ENCODE measurements at places on chromosomes 7 and 10. TPM values are rescaled to one million over a fixed set of nuclear protein-coding genes. Genes with fewer than 3 reads are reported as not detected.

GRCh38 chr7:152442330-152442835 lies 6.6 kb upstream of the KMT2C start:
- no peak for DNase-seq

Gene CALHM3
- not detected for total RNA-seq

GRCh38 chr10:103666087-103666761 lies 172.7 kb downstream of the NEURL1 start:
- no peak for DNase-seq

Gene NXPH1
- total RNA-seq, result not detected

- DNase-seq, result no peak
These were observed 46.8 kb downstream of the IPMK start for GRCh38 chr10:58220769-58221451.

DNA sequence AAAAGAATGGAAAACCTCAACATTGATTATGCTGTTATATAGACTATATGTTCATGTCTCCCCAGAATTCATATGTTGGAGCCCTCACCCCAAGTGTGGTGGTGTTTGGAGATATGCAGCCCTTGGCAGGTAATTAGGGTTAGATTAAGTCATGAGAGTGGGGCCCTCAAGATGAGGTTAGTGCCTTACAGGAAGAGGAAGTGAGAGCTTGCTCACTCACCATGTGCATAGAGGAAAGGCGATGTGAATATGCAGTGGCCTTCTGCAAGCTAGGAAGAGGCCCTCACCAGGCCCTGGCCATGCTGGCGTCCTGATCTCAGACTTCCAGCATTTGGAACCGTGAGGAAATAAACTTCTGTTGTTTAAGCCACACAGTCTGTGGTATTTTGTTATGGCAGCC lies 14.8 kb downstream of the ZNF33A start:
- DNase-seq, result no peak

GRCh38 chr7:24343614-24344013 lies 59.6 kb downstream of the NPY start:
- DNase-seq, result no peak

DNA sequence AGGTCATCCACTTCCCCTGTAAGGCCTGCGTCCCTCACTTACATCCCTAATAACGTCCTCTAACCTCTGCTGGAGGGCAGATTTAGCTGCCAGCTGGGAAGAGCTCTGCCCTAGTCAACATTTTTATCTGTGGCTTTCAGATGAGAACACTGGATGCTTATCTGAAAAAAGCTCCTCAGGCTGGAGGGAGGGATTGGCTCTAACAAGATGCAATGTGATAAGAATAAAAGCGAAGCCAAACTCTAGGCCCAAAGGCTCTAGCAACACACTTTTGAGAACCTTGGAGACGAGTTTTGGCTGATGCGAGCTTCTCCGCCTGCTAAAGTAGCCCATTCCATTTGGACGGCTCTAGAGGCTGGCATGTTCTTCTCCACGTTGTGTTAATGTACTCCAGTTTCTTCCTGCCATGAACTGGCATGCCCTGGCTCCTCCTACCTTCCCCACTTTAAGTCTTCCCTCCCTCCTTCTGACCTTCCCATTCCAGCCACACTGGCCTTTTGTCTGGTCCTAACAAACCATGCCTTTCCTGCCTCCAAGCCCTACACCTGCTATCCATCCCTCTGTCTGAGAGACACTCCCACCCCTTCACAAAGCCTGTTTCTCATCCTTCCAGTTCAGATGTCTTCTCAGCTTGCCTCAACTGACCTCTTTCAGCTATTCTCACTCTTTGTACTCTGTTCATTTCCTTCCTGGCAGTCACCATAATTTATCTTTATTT lies 62.5 kb upstream of the ATRNL1 start:
- DNase-seq, result no peak

DNA sequence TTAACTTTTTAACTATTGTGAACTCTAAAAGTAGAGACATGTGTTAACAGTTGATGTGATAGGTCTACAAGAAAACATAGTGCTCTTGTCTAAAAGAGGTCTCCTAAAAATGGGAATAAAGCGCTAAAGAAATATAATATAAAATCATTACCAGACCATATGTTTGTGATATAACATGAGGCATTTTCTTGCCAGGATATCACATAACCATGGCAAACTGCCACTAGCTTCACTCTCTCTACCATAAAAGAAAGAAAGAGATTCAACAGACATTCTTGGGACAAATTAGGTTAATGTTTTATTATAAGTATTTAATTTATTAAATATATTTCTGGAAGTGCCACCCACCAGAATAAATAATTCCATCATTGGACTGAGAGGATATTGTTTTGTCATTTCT lies 115.0 kb downstream of the TMEM26 start:
- no peak for DNase-seq

DNA sequence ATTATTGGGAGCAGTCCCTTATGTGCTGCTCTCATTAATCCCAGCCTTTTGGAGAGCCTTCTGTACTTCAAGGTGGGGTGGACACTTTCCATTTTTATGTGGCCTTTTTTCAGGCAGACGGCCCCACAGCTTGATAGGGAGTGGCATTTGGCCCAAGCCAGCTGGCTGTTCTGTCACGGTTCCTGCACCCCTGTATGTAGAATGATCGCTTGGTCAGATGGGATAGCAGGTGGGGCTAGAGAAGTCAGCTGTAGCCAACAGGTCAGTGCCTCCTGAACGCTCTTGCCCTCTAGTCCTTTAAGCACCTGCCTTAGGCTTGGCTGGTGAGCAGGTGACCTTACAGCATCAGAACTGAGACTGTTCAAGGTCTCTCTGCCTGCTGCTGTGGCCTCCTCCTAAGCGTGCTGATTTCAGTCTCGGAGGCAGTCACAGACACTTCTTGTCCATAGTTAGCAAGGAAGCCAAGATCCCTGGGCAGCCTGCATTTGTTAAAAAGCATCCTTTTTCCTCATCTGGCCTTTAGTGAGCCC lies 95.3 kb downstream of the LRRC4 start:
- DNase-seq, result no peak

DNA sequence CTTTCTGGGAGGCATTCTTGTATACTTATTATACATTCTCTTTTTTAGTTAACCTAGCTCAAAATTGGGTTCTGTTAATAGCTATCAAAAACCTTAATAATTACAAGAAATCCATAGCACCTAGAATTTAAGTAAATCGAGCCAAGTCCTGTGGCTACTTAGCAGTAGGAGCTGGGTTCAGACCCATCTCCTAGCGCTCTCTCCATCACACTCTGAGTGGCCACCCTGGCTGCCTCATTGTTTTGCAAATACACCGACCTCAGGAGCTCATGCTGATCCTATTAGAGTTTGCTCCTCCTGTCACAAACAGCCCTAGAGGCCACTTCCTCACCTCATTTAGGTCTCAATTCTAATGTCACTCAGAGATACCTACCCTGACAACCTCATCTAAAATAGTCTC lies 46.2 kb upstream of the OSBPL3 start:
- DNase-seq, result no peak

Gene ZNF365
- total RNA-seq, result 5.2 TPM

DNA sequence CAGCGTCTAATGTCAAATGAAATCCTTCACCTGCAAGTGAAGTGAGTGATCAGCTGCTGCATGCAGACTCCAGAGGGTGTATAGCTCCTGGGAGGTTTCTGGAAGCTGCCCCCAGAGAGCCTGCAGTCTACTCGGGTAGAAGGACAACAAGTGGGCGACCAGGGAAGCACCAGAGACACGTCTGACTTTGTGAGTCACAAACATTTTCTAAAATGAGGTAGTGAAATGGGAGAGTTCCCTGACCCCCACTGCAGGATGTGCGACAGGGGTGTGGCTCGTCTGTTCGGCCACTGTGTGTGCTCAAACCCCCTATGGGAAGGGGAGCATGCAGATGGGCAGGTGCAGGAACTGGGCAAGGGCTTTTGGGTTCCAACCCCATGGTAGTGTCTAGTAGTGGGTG lies 177.1 kb upstream of the PRKCQ start:
- no peak for DNase-seq

DNA sequence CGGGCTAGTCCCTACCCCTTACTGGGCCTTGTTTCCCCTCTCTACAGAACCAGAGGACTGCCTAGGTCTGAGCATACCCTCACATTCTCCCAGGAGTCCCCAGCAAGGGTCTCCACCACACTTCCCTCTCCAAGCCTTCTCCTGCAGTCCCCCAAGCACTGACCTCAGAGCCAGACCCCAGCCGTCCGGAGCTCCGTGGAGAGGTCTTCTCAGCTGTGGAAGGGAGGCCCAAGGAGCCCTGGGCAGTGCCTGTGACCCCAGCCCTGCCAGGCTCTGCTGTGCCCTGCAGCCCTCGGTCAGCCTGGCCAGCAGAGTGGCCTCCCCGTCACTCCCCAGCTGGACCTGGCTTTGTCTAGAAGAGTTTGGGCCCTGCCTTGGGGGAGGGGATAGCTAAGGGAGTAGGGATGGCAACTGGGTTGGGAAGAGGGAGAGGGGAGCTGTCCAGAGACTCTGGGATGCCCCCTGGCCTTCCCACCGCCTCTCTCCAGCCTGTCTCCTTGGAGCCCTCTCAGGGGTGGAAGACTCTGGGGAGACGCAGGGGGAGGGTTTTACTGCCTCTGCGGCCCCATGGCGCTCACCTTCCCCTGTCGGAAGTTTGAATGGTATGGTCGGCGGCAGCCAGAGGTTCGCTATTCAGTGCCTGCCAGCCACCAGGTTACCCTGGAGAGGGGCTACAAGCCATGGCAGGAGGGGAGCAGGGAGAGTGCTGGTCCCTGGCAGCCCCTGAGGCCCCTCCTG lies at the start of gene C10orf105:
C10orf105 (minus strand) TSS at position 315 of the 738 bp plus-strand sequence. CDS start 3,441 bp downstream, outside the sequence.
- DNase-seq, result no peak

Gene AGAP5
- 5.2 TPM for total RNA-seq

DNA sequence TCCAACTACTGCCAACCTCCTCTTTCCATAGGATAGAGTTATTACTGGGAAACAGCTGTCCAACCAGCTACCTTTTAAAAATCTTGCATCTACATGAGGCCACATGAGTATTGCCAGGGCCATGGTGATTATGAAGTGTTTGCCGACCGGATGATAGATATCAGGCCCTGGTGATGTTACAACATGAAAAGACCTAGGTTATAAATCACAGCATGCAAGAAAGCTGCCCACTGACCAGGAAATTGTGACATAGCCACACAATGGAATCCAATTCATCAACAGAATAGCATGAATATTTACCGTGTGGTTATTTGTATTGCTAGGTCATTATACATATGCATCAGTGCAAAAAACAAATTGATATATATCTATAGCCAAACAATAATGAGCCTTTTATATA lies 517.0 kb downstream of the INHBA start:
- DNase-seq, result no peak

Gene PAX4
- total RNA-seq, result not detected

Gene TMEM229A
- not detected for total RNA-seq

DNA sequence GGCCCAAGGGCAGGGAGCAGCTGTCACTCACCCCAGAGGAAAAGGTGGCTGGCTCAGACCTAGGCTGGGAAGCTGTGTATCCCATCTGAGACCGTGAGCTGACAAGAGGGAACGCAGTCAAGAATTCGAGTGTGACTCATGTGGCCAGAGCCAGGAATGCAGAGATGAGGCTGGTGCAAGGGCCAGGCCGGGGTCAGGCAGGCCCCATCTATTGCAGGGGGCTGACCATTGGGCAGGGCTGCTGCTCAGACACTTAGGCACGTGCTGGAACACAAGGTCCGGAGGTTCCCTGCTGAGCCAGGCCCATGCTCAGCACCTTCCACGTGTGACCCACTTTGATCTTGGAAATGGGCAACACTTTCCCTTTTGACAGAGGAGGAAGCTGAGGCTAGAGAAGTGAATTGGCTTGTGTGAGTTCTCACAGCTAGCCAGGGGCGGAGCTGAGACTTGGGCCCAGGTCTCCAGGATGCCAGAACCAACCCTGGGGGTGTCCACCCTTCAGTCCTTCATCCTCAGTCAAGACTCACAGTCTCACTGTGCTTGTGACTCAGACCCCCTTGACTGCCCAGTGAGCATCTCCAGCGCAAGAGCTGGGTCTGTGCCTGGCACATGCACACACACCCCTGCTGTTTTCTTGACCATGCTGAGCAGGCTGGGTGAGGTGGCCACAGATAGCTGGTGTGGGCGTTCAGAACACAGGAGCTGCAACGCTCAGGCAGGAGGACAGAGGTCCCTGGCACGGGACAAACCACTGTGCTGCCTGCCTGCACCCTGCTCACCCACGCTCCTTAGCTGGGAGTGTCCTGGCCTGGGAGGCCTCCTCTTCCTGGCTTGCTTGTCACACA lies 47.6 kb upstream of the PPIF start:
- no peak for DNase-seq

DNA sequence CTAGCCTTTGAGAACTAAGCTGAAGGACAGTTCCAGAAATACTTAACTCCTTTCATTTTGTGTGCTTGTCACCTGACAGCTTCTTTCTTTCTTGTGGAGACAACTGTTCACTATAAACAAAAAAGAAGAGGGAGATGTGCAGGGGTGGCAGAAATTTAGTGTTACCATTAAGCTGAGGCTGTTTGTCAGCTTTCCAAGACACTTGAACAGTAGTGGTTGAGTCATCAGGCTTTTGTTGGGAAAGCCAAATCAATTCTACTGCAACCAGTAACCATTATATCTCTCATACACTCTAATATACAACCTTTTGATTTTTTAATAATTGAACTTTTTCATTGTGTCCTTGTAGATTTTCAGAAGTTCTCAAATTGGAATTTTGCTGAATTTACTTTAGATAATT lies 75.3 kb downstream of the POLL start:
- no peak for DNase-seq

- DNase-seq, result no peak
These were observed at the start of gene LDB3 for GRCh38 chr10:86668297-86669165. Gene LDB3 (plus strand): TSS chr10:86668511. CDS start chr10:86668692, 181 bp downstream.

Gene LFNG
- 39.9 TPM for total RNA-seq

Gene FZD8
- total RNA-seq, result 86.9 TPM

- DNase-seq, result peak; percentile 41
These were observed 45.3 kb upstream of the ZMIZ1 start for GRCh38 chr10:79023240-79024162.

DNA sequence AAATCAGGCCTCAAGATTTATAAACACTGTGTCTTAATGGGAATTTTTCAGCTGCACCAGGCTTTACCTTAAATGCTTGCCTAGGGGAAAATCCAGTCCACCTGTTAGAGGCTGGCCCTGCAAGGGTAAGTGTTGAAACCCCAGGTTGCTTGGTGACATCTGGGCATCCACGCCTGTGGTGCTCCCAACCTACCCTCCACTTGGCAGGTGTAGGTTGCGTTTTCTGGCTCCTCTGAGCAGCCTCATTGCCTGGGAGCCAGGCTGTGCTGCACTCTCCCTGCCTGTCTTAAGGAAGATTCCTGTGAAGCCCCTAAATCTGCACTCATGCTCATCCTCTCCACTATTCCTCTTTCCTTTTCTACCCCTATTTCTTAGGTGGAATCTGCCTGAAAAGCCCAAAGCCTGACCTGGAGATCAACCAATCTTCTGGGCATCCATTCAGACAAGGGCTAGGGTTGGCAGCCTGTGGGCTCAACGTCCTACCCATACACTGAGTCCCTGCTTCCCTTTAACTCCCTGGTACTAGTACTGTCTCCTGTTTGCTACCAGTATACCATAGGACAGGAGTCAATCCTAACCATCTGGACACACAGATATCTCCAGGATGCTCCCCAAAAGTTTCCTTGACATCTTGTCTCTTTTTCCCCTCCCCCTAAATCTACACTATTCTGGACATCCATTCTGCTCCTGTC lies 150.4 kb downstream of the PDE1C start:
- no peak for DNase-seq

- no peak for DNase-seq
These were observed 58.6 kb downstream of the LAMB4 start for GRCh38 chr7:108071551-108071950.

Gene EMX2
- 4.7 TPM for total RNA-seq

- DNase-seq, result no peak
These were observed 82.3 kb upstream of the GTF2I start for GRCh38 chr7:74575083-74575784.

Measured in chondrocyte (in vitro differentiated cells).